ENCODE measurements at places on chromosomes 6 and 20. TPM values are rescaled to one million over a fixed set of nuclear protein-coding genes. Genes with fewer than 3 reads are reported as not detected.

GRCh38 chr20:31572042-31572700, 32.9 kb upstream of the ID1 start:
- peaks cover 15% of the 10 kb centered on the region for H3K4me1 ChIP-seq
- DNase-seq = no peak
- H3K36me3 ChIP-seq = peaks cover 12% of the 10 kb centered on the region
- no peaks in the 10 kb centered on the region for H3K27me3 ChIP-seq

DNA sequence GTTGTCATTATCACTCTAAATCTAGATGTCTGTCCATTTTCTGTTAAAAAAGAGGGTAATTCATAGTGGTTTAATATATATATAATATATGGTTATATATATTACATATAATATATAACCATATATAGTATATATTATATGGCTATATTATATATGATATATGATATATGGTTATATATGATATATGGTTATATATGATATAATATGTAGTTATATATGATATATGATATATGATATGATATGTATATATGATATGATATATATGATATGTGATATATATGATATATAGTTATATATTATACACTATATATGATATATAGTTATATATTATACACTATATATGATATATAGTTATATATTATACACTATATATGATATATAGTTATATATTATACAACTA, 8.6 kb downstream of the OR2A4 start:
- no peaks in the 10 kb centered on the region for H3K27me3 ChIP-seq
- DNase-seq = no peak
- no peaks in the 10 kb centered on the region for H3K4me1 ChIP-seq
- H3K36me3 ChIP-seq = no peaks in the 10 kb centered on the region
- H3K27ac ChIP-seq = no peak overlapping the region
- no peak overlapping the region for H3K4me3 ChIP-seq

DNA sequence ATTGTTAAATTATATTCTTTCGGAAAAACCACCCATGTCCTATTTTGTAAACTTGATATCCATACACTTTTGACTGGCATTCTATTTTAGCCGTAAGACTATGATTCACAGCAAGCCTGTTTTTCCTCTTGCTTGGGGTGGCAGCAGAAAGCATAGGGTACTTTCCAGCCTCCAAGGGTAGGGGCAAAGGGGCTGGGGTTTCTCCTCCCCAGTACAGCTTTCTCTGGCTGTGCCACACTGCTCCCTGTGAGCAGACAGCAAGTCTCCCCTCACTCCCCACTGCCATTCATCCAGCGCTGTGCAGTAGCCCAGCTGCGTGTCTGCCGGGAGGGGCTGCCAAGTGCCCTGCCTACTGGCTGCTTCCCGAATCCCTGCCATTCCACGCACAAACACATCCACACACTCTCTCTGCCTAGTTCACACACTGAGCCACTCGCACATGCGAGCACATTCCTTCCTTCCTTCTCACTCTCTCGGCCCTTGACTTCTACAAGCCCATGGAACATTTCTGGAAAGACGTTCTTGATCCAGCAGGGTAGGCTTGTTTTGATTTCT, 2.1 kb upstream of the ESR1 start:
- no peak overlapping the region for H3K27ac ChIP-seq
- no peaks in the 10 kb centered on the region for H3K36me3 ChIP-seq
- no peaks in the 10 kb centered on the region for H3K4me1 ChIP-seq
- H3K27me3 ChIP-seq = peaks cover 18% of the 10 kb centered on the region
- H3K4me3 ChIP-seq = no peak overlapping the region
- DNase-seq = no peak

Gene NFKBIL1
- 44.3 TPM for total RNA-seq

Gene FNDC11
- total RNA-seq = 1.0 TPM

Gene EFCAB8
- under 0.01 TPM for total RNA-seq

Gene GLP1R
- not detected for total RNA-seq

Measured in fibroblast of lung (primary cell).